ENCODE measurements at places on chromosomes 11 and 22.

DNA sequence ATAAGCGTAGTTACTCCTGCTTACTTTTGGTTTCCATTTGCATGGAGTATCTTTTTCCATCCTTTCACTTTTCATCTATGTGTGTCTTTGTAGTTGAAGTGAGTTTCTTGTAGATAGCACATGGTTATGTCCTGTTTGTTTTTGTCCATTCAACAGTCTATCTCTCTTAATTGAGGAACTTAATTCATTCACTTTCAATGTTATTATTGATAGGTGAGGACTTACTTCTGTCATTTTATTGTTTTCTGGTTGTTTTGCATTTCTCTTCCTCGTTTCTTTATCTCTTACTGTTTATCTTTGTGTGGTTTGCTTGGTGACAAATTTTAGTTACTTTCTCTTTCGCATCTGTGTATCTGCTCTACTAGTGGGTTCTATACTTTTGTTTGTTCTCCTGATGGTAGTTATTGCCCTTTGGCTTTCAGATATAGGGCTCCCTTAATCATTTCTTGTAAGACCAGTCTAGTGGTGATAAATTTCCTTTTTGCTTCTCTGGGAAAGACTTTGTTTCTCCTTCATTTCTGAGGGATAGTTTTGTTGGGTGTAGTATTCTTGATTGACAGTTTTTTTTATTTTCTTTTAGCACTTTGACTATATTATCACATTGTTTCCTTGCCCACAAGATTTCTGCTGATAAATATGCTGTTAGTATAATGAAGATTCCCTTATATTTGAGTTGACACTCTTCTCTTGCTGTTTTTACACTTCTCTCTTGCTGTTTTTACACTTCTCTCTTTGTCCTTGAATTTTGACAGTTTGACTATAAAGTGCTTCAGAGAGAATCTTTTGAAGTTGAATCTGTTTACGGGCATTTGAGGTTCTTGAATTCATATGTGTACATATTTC, 9.0 kb upstream of the RAG1 start:
- DNase-seq: no peak

GRCh38 chr11:120715239-120715638, 203.7 kb downstream of the GRIK4 start:
- DNase-seq: no peak

DNA sequence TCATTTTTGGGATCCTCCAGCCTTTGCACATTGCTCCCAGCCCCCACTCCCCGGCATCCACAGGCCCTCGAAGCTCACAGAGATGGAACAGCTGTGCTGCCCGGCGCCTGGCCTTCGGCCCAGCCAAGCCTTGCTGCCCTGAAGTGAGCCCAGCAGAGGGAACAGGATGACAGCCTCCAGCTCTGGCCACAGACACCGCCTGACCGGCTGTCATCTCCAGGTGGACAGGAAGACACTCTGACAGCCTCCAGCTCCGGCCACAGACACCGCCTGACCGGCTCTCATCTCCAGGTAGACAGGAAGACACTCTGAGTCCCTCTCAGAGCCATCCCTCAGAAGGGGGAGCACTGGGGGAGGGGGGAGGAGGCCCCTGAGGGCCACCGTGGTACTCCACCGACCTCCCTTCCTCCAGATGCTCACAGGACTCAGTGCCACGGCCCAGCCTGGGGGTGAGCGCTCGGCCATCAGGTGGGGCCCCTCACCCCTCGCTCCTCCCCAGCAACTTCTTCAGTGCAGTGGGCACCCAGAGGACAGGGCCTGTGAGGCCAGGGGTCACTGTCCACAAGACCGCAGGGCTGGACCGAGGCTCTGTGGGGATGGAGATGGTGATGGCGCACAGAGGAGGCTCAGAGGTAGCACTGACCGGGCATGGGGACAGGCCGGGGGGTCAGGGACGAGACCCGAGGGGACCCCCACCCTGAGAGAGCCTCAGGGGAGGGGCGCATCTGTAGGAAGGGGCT, 58.6 kb downstream of the BRD1 start:
- no peak for DNase-seq

DNA sequence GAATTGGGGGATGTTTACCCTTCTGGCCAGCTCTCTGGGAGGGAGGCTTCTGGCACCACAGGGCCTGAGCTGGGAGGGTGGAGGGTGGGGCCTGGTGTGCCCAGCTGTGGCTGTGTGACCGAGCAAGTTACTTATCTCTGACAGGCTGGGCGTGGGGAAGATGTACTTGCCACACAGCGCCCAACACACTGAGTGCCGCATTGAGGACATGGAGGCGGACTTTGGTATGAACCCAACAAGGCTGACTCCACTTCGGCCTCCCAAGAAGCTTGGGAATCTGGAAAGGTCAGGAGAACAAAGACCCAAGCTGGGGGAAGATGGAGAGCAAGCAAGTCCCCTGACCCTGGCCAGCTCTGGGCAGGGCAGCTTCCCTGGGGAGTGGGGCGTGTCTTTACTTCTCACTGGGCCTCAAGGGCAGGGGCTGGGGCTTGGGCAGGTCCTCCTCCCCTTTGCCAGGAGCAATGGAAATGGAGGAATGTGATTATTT, 2.4 kb upstream of the MGAT3 start:
- DNase-seq: no peak

- DNase-seq: peak; percentile 46
These were observed 4.5 kb upstream of the TP53I11 start for GRCh38 chr11:44955015-44955738.
